NCI-H460 (cell line): ENCODE measurements at places on chromosomes 6 and 20. TPM values are rescaled to one million over a fixed set of nuclear protein-coding genes. Genes with fewer than 3 reads are reported as not detected.

Gene BLOC1S5
- 8.6 and 11.2 TPM in 2 replicates for total RNA-seq

Gene EFCAB8
- total RNA-seq, result not detected in 2 replicates

Gene ISM1
- total RNA-seq, result not detected in 2 replicates

Gene LYRM4
- total RNA-seq, result 31.6 and 39.5 TPM in 2 replicates

Gene BPHL
- 14.9 and 16.1 TPM in 2 replicates for total RNA-seq

Gene KHDC1
- 1.5 and 2.8 TPM in 2 replicates for total RNA-seq

Gene NOX3
- total RNA-seq, result not detected in 2 replicates

Gene SRMS
- total RNA-seq, result not detected in 2 replicates

Gene CALHM4
- total RNA-seq, result not detected in 2 replicates

Gene IRF4
- total RNA-seq, result 0.67 and 1.0 TPM in 2 replicates

Gene OR2B6
- 0.42 TPM in 1 of 2 replicates, not detected in the other for total RNA-seq

DNA sequence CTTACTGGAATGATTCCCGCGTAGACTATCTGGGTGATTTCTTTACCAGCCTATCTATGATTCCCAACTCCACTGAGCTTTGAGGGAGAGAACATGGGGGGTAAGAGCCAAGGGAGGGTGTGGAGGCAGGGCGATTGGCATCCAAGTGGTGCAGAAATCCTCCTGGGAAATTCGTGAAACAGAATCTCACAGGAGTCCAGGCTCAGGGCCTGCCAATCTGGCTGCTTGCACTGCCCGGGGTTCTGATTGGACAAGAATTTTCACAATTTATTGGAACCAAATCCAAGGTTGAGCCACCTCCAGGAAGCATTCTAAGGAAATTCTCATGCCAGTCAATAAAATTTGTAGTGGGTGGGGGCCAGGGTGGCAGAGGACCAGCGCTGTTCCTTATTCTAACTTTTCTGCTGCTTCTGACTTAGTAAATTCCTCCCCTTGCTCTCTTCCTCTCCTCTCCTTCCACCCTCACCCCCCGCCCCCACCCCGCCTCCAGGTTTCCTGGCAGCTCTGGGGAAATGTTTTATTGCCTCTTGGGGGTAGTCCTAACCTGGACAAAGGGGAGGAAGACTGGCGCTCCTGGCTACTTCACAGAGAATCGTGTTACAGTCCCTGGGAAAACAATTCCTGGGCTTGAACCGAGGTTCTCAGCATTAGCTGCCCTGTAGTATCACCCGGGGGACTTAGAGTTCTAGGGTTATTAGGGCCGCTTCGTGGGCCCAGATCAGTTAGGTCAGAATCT lies 3.1 kb downstream of the BMP6 start:
- no peak for DNase-seq

DNA sequence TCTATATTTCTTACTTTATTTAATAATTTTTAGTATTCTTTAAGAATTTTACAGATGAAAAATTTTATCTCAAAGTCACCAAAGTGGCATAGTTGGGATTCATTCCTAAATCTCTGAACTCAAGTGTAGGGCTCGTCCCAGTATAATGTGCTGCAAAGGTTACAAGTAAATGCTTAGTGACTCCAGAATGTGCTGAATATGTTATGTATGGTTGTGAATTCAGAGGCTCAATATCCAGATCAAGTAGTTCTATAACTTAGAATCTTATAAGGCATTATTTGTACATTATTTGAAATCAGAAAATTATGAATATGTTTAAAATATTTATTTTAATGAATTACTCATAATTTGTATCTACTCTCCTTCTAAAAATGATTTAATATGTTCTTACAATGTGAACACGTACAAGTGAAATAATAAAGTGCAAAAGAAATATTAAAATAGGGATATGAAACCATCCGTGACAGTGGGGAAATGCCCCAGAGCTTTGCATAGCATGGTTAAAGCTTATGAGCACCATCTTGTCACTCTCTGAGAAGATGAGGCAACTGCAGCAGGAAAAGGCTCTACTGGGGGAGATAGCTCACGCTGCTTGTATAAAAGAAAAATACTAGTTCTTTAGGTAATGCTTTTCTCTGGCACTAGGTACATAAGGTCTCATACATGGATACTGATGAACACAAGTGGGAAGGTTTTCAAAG lies 259.0 kb downstream of the FOXC1 start:
- DNase-seq, result no peak

GRCh38 chr20:41142245-41142644 lies 4.9 kb downstream of the PLCG1 start:
- DNase-seq, result no peak

GRCh38 chr6:32941214-32941768 lies 463 bp upstream of the HLA-DMB start:
- DNase-seq, result no peak

GRCh38 chr6:106097411-106098231 lies 11.5 kb downstream of the PRDM1 start:
- DNase-seq, result no peak

- no peak for DNase-seq
These were observed 85.3 kb upstream of the FYN start for GRCh38 chr6:111958534-111958933.

- no peak for DNase-seq
These were observed 189.0 kb downstream of the SLC16A10 start for GRCh38 chr6:111276335-111276734.

DNA sequence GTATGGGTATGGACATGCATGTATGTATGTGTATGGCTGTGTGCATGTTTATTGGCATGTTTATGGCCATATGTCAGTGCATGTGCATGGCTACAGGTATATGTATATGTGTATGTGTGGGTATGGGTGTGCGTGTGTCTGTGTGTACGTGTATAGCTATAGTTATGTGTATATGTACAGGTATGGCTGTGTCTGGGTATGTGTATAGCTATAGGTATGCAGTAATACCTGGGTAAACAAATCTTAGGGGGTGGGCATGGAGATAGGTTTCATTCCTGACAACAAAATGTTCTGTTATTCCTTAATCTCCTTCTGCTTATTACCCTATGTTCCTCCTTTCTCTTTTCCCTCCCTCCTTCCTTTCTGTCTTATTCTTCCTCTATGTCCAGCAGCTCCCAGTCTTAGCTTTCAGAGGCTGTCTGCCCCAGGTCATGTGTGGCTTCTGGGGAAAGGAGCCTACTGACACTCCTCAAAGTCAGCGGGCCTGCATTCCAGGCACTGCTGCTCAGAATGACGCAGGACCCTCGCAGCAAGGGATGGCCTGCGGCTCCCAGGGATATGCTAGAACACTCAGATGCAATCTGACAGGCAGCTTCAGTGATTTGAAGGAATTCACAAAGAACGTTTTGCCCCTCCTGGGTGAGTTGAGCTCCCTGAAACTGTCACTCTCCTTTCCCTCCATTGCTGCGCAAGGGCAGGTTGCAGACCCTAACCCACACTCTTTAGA lies 139.3 kb upstream of the PHACTR1 start:
- DNase-seq, result no peak

DNA sequence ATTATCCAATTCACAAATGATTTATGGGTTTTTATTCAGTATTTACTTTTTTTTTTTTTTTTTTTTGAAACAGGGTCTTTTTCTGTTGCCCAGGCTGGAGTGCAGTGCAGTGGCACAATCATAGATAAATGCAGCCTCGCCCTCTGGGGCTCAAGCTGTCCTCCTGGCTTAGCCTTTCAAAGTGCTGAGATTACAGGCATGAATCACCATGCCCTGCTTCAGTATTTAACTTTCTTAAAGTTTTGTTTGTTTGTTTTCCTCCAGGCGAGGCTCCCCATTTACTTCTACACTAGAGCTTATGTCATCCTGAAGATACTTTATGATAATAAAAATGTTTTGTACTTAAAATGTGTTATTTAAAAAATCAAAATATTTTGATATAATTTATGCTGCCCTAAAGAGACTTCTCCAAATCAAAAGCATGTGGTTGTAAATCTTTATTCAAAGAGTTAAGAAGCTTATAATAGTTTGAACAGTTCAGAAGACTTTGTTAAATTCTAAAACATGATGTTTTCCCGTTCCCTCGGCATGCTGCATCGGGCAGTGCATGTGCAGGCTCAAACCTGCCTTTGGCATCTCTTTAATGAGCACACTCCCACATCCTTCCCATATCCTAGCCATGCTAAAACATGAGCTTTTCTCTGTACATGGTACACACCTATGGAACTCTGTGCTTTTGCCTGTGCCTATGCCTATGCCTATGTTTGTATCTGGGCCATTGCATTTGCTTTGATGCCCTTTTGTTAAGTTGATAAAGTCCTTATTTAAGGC lies 11.0 kb downstream of the SMPDL3A start:
- DNase-seq, result no peak

GRCh38 chr6:128712898-128713297 lies 170.0 kb upstream of the LAMA2 start:
- no peak for DNase-seq

DNA sequence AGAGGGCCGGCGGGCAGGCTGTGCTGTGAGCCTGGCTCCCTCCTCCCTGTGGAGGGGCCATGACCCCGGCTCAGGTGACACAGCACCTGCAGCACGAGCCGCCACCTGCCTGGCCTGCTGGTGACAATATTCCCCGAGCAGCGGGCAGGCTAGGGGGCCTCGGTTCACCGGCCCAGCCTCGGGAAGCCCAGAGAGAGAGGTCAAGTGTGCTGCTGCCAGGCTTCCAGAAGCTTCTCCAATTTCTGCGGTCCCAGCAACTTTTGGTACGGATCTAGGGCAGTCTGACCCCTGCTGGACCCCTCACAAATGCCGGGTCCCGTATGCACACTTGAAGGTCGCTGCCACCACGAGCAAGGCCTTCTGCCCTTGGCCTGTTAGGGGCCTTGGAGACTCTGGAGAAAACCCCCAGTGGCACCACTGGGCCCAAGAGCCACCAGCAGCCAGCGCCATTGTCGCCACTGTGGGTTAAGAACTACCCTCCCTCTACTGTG lies 38.6 kb upstream of the NOL4L start:
- DNase-seq, result no peak

DNA sequence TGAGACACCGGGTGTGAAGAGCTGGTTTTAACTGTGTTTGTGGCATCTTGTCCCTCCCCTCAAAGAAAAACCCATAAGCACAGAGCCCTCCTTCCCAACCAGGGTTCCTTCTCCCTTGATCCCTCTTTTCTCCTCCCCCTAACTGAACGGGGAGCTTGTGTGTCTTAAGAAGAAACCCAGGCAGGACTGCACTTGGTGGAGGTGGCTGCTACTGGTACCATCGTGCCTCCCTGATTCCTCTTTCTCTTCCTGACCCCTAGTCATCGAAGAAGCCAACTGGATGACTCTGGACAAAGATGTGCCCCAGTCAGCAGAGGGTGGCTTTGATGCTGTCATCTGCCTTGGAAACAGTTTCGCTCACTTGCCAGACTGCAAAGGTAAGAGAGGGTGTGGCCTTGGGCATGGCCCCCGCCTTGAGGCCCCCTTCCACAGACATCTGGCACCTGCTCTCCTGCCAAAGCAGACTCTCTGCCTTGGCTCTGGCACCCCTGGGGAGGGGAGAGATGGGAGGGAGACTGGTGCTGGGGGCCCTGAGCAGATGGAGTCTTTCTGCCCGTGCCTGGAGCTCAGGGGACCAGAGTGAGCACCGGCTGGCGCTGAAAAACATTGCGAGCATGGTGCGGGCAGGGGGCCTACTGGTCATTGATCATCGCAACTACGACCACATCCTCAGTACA lies 2.1 kb downstream of the GNMT start:
- no peak for DNase-seq

- DNase-seq, result no peak
These were observed 40.1 kb downstream of the KCNK5 start for GRCh38 chr6:39189131-39189530.

GRCh38 chr20:52959125-52959524 lies 13.0 kb upstream of the TSHZ2 start:
- DNase-seq, result no peak

GRCh38 chr20:46853926-46854325 lies 40.7 kb upstream of the EYA2 start:
- no peak for DNase-seq

- DNase-seq, result no peak
These were observed 33.2 kb downstream of the ENPP1 start for GRCh38 chr6:131840936-131841583.

- DNase-seq, result no peak
These were observed 58.6 kb upstream of the DACT2 start for GRCh38 chr6:168377856-168378832.

- DNase-seq, result no peak
These were observed 91.4 kb downstream of the RREB1 start for GRCh38 chr6:7198833-7199800.

DNA sequence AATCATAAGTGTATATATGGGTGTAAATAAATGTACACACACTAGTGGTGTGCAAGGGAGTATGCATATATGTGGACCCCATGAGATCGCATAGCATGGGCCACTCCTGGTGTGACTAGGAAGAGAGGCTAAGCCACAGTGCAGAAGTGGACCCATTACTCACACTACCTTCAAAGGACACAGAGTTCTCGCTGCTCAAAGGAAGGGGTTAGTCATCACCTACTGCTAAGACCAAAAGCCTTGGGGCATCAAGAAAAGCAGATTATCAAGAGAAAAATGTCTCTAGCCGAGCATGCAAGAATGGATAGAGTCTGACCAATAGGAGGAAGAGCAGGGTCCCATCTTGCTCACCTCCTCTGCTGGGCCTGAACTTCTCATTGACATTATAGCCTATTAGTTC lies 195.5 kb downstream of the MAFB start:
- DNase-seq, result no peak

- DNase-seq, result no peak
These were observed 43.1 kb downstream of the MICA start for GRCh38 chr6:31446481-31446880.
